ENCODE measurements at places on chromosomes 3 and 15.

GRCh38 chr15:43505738-43506137 lies 11.7 kb upstream of the MAP1A start:
- no peak for DNase-seq

- no peak for DNase-seq
These were observed 103.6 kb upstream of the ICE2 start for GRCh38 chr15:60582370-60583036.

DNA sequence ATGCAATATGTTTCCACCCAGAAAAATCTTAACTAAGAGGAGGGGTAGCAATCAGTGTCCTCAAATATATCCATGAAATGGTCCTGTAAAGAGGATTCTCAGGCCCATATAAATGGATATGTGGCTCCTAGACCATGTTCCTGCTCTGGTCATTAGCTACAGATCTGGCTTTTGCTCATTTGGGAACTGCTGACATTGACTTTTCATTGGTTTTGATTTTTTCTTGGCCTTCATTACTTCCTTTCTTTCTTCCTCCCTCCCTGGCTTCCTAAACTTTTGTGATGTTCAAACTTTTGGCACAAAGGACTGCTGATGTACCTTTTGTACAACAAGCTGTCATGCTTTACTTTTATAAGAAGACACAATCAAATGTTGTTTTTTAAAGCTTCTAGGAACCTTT lies 41.6 kb upstream of the SNRK start:
- DNase-seq: no peak

DNA sequence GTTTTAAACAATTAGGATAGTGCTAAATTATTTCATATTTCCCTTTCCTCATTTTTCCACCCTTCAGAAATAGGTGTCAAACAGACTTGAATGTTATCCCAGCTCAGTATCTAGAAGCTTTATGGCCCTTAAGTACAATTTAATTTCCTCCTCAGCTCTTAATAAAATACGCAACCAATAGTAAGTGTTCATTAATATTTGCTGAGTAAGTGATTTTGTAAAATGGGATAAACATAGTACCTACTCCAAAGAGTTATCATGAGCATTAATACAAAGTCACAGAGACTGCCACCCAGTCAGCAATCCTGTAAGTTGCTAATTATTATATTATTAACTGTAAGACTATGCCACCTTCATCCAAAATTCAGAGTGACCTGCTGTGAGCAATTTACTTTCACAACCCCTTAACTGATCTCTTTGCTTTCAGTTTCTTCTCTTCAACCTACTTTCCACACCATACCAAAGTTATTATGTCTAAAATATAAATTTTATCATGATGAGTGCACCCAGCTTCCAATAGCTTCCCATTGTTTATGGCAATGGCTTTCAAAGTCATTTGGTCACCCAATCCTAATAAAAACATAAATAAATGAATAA lies 30.7 kb upstream of the CLDN1 start:
- no peak for DNase-seq

DNA sequence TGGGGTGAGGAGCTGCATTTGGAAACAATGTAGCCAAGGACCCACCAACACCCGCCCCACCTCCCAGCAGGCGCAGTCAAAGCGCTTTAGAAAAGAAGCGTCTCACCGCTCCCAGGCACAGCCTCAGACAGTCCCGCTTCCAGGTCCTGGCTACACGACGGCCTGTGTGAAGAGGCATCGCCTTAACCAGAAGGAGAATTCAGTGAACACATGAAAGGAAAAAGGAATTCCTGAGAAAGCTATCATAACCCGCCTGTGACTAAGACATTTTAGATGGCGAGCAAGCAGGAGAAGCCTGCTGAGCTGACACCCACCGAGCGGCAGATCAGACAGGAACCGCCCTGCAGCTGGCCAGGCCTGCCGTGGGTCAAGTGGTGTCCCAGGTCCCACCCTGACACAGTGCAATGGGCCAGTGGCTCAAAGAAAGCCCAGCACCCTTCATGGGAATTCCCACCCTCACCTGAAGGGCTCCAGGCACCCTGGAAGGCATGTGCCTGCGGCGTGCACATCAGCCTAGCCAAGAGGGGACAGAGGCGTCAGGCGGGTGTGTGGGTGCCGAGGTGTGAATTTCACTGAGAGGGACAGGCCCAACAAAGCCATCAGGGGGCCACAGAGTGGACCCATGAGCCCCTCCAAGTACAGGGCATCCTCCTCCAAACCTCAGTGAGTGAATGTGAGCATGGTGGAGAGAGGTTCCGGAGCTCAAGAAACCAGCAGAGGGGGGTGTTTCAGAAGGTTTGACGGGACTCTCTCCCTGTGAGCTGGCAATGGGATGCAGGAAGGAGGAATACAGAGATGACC lies 144.8 kb downstream of the NSMCE3 start:
- no peak for DNase-seq

DNA sequence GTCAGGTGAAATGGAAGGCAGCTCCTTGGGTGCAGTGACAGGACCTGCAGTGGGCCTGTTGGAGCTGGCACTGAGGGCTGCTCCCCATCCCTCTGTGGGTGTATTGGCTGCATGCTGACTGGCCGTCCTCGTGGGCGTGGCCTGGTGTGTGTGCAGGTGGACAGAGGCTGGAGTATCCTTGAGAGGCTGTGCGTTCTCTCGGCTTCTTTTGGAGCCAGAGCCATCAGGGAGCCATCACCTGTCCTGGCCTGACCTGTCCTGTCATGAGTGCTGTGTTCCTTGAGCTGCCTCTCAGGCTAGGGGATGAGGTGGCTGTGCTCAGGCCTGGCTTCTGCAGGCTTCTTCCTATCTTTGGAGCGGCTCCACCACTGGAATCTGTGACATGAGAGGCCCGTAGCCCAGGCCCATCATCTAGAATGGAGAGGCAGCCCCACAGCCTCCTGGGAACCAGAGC lies 61.5 kb downstream of the APBA2 start:
- DNase-seq: no peak

DNA sequence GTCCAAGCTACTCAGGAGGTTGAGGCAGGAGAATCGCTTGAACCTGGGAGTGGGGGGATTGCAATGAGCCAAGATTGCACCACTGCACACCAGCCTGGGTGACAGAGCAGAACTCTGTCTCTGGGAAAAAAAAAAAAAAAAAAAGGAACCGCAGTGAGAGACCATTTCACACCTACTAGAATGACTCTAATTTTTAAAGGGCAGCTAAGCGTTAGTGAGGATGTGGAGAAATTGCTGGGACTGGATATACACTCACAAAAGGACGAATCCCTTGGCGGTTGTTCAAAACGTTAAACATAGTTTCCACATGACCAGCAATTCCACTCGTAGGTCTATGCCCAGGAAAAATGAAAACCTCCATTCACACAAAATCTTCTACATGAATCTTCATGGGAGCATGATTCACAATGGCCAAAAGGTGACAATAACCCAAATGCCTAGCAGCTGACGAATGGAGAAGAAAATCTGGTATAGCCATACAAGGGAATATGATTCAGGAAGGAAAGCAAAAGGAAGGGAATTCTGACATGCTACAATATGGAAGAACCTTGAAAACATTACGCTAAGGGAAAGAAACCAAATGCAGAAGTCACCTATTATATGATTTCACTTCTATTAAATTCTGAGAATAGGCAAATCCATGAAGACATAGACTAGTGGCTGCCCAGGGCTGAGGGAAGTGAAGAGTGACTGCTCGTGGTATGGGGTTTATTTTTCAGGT lies 127.0 kb downstream of the CHSY1 start:
- DNase-seq: no peak

GRCh38 chr3:126083913-126084767 lies at the start of gene SLC41A3:
TSS of gene SLC41A3 (minus strand) at chr3:126084124. CDS start at chr3:126068219, 15,905 bp downstream.
- peak; percentile 79 for DNase-seq

DNA sequence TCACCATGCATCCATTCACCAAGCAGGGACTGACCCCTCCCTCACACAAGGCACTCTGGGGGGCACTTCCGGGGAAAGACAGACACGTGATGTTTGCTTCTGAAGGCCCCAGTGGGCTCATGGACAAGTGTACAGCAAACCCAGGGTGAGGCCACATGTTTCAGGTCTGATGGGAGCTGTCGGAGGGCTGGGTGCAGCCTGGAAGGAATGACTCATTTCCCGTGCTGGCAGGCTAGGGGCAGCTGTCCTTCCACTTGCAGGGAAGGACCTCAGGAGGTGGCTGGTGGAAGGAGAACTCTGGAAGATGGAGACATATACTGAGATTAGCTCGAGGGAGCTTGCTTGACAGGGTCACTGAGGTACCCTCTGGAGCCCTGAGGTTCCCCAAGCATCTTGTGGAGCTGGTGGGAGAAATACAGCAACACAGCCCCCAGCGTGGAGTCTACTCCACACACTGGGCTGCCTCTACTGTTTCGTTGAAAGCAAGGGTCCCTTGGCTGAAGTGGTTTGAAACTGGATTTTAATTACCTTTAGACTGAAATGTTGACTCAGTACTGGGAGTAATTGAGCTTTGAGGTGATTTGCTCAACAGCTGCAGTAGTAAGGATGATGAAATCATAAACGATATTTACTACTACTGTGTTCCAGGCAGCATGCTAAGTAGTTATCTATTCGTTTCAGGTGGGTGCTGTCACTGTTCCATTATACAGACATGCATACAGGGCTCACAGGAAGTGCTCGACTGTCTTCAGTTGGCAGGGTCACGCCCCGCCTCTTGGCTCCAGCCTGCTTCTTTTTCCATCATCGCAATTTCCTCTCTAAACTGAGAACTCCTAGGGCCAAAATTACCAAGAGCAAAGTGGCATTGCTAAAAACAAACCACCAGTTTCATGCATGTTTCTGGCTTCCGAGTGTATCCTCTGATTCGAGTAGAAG lies 230.4 kb downstream of the ADAMTS17 start:
- DNase-seq: no peak

DNA sequence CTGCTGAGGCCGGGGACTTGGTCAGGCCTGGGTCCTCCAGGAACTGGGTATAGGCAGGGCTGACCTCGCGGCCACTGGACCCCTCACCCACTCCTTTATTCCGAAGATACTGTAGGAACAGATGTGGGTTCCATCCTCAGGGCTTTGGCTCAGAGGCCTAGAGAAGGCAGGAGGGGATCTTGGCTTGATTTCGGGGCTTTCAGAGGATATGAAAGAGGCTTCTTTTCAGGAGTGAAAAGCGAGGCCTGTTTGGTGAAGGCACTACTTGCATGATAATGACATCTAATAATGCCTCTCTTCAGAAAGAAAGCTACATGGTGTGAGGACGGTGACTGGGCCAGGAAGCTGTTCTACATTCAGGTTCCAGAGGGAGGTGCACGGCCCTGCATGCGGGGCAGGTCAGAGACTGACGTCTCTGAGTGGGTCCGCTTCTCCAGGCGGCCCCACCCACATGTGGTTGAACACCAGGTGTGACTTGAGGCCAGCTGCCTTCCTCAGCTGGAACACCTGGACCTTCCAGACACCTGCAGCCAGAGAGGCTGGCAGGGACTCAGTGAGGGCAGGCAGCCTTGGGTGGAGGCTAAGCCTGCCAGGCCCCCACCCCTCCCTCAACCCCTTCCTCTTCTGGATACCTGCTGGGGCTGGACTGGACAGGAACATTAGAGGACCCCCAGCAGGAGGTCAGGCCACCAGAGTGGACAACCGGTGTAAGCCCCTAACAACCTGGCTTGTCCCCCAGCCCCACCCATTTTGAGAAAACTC lies 31.1 kb upstream of the HHATL start:
- DNase-seq: no peak

- no peak for DNase-seq
These were observed 16.8 kb upstream of the MCCC1 start for GRCh38 chr3:183116025-183116614.

DNA sequence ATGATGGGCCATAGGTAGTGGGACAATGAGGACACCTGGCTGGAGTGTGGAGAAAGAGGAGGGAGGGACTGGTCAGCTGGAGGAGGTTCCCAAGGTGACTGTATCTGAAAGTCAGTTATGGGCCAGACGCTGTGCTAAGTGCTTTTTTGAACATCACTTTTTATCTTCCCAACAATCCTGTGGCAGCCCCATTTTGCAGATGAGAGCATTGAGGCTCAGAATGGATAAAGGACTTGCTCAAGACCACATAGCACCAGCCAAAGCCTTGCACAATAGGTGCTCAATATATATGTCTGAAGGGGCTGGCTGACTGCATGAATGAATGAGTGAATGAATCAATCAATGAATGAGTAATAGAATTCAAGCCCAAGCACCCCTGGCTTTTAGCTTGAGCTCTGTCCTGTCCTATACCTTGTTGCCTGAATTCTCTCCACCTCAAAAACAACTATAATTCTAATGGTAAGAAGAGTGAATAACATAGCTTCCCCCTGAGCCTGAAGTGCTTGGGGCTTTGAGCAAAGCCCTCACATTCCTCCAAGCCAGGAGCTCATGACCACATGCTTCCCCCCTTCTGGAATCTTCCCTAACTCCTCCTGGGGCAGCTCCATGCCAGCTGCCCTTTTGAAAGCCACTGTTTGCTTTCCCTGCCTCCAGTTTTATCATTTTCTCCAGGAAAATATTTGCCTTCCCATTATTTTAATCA lies 150.9 kb downstream of the RPLP1 start:
- DNase-seq: no peak

GRCh38 chr3:186184021-186184420 lies 75.1 kb upstream of the ETV5 start:
- no peak for DNase-seq

DNA sequence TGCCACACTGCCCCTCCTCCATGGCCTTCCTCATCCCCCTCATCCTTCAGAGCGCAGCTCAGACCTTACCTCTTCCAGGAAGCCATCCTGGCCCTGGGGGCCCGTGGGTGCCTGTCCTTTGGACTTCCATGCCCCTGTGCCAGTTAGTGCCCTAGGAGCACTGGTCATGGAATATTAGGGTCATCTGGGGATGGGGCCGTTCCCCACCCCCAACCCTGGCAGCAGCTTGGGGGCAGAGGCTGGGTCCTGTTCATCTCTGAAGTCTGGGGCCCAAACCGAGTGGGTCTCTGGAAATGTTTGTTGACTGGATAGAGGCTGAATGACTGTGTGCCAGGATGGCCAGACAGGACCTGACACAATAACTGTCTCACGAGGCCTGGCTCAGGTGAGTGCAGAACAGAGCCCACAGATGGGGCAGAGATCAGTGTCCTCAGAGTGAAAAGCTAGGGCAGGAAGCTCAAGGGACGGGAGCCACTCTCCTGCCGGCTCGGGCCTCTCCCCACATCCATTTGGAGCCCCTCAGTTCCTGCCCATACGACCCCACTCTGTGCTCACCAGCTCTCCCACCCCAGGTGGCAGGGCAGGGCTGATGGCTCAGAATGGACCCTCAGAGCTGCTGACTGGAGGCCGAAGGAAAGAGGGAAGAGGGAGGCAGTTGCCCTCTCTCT lies 62.5 kb downstream of the TLE3 start:
- no peak for DNase-seq

DNA sequence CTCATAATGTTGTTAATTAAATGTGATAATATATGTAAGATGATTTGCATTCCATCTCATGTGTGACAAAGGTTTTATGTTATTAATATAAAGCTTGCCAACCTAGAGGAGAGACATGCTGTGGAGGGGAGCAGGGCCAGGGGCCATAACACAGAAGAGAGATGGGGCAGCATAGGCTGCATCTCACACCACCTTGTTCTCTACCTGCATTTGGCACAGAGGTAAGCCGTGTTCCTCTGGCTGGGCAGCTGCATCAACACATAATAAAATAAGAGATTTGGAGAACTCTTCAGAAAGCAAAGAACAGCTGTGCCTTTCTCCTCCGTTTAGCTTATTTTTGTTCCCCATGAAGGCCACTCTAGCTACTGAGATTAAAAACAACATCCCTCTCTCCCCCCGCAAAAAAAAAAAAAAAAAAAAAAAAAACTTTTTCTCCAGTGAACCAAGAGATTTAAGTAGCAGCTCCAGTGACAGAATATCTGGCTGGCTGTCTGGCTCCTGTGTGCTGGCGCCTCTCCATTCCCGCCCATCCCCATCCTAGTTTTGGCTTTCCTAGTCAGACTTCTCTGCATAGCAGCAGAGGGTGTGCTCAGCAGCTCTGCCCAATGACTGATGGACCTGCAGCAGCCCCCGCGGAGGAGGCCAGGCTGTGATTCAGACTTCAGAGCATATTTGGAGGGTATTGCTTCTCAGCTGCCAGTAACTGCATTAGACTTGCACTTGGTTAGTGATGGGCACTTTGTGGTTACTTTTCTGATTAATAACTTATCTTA lies 52.2 kb upstream of the STXBP5L start:
- no peak for DNase-seq

Data from stimulated activated CD4-positive, alpha-beta T cell treated with anti-CD3 and anti-CD28 coated beads, Interleukin-1b, Interleukin-23, amount 100 ng/mL, for 1 hour (primary cell).